ENCODE measurements at places on chromosomes 16 and 17.
A peak's percentile ranks its signal among the peaks of the same experiment; 100 is the strongest.

DNA sequence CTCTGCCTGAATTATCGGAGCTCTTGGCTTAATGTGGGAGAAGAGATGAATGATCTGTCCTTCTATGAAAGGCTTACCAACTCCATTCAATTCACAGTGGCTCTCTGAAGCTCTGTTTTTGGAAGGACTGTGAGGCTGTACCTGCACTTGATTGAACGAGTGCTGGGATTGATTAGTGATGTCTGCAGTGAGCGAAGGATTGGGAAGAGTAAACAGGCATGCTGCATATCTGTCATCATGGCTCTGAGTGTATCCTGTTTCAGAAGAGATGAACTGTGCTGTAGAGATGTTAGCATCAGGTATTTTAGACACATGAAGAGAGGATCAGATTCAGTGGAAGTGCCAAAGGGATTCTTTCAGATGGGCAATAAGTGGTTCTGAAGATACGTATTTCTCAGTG, 564.0 kb downstream of the MAF start:
- no peak for DNase-seq

GRCh38 chr16:80586476-80586875, 45.7 kb downstream of the DYNLRB2 start:
- no peak for DNase-seq

- DNase-seq: no peak
These were observed 274.3 kb upstream of the XYLT1 start for GRCh38 chr16:17744921-17745572.

GRCh38 chr17:10328206-10328605, 44.6 kb downstream of the MYH13 start:
- no peak for DNase-seq

- DNase-seq: peak; percentile 64
These were observed 17.0 kb downstream of the DHODH start for GRCh38 chr16:72025404-72026114.

- peak; percentile 70 for DNase-seq
These were observed 331 bp upstream of the CCDC92B start for GRCh38 chr17:2749784-2750181.

DNA sequence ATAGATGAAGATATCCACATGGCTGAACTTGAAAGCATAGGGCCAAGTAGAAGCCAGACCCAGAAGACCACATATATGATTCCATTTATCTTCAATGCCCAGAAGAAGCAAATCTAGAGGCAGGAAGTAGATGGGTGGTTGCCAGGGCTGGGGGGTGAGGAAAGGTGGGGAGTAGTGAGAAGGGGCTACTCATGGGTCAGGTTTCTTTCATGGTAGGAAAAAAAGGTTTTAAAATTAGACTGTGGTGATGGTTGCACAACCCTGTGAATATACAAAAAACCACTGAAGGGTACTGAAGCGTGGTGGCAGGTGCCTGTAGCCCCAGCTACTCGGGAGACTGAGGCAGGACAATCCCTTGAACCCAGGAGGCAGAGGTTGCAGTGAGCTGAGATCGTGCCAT, 5.4 kb downstream of the CD2BP2 start:
- no peak for DNase-seq

- no peak for DNase-seq
These were observed 387 bp downstream of the MSI2 start for GRCh38 chr17:57256708-57257112.

DNA sequence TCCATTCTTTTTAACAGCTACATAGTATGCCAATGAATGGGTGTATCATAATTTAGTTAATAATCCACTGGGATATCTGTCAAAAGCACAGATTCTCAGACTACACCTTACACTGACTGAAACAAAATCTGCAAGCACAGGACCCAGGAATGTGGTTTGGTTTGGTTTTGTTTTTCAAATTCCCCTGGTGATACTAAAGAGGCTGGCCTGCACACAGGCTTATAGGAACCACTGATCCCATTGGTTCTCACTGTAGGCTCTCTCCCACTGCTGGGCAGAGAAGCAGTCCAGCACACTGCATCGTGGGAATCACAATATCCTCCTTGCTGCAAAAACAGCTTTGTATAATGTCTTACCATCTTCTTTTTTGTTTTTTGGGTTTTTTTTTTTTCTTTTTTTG, 67.1 kb downstream of the TEX14 start:
- DNase-seq: no peak

- no peak for DNase-seq
These were observed 13.7 kb downstream of the CAMKK1 start for GRCh38 chr17:3879186-3879585.

DNA sequence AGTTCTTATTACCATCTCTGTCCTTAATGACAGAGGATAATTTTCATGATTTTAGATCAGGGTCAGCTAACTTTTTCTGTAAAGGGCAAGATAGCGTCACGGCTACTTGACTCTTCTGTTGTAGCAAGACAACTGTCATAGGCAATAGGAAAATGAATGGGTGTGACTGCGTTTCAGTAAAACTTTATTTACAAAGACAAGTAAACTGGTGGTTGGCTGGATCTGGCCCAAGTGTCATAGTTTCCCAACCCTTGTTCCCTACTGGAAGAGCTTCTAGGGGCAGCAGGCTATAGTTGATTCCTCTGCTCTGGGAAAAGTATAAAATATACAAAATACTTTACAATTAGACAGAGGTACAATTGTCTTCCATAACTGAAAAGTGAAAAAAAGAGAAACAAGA, 50.6 kb upstream of the VPS4A start:
- no peak for DNase-seq

GRCh38 chr16:66045626-66046025, 320.9 kb upstream of the CDH5 start:
- no peak for DNase-seq

DNA sequence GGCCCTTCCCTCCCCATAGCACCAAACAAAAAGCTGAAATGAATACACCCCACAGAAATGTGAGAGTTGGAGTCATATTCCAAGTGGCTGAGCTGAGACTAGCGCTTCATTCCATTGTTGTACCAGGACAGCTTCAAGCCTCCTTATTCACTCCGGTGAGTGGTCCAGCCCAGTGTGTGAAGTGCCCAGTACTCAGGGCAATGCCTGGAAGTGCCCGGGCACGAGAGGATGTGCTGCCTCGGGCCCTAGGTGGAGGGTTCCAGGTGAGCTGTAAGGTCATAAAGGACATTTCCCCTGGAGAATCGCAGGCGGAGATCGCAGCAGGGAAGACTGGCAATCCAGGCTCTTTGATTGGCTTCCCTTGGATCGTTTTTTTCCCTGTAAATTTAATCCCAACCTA, 5.4 kb upstream of the CYLD start:
- no peak for DNase-seq

GRCh38 chr16:12455287-12455798, 348.3 kb downstream of the CPPED1 start:
- peak; percentile 68 for DNase-seq

DNA sequence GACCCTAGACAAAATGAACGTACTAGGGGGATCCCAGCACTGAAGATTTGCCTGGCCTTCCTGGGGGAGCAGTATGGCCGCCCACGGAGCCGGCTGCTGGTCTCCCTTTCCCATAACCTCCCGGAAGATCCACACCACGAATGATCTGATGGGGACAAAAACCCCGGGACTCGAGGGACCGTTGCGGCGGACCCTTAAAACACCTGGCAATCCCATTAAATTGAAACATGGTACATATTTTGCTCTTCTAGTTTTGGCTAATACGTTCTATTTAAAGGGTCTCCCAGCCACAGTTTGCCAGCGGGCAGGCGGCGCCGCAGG, 45.2 kb upstream of the LCMT1 start:
- no peak for DNase-seq

All from right lobe of liver (tissue), 6 donors.